Mucosa of gallbladder (tissue), 1 donor: ENCODE measurements at places on chromosomes 5 and 9. TPM values are rescaled to one million over a fixed set of nuclear protein-coding genes. Genes with fewer than 3 reads are reported as not detected.

DNA sequence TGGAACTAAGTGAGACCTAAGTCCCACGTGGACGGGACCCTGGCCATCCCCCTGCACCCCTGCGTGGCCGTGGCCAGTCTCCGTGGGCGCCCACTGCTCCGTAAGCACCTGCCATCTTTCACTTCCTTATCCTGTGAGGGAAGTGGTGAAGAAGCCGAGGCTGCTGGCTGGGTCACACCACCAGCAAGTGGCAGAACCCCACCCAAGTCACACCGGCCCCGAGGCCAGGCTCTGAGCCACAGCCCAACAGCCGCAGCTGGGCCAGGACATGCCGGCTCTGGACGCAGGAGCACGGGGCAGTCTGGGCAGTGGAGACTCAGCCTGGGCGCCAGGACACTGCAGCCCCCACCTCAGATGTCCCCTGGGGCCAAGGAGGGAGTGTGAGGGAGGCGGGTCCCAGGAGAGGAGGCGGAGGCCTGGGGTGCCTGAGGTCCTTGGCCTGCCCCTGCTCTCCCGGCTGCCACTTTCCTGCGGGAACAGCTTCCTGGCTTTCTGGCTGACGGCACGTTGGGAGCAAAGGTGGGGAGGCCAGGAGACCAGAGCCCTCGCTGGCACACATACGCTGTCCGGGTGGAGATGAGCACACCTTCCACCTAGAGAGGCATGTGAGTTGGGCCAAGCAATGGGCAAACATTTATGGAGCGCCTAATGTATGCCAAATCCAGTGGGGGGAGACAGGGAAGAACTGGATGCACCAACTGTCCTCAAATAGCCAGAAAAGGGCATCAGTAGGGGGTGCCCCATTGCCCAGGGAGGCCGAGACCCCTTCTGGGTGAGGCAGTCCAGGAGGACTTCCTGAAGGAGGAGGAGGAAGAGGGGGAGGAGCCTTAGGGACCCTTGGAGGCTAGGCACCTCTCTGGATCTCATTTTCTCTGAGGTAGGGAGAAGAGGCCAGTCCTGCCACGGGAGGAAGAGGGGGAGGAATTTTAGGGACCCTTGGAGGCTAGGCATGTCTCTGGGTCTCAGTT, 43.9 kb upstream of the EGFL7 start:
- no peak for DNase-seq

DNA sequence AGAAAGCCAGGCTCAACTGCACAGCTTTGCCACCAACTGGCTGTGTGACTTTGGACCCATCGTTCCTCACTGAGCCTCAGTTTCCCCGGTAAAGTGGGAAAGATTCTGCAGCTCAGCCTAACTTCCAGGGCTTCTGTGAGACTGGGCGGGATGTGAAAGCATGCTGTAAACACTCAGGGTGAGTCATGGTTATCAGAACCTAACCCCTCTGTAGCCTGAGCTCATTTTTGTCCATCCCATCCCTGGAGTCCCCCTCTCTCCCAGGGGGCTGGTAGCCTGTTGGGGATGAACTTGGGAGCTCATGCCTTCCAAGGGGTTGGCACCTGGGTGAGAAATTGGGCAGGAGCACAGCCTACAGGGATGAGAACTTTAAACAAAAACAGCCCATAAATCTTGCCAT, 2.3 kb downstream of the CCDC69 start:
- DNase-seq = no peak

CERCAM gene
- 23.7 TPM for total RNA-seq

DNA sequence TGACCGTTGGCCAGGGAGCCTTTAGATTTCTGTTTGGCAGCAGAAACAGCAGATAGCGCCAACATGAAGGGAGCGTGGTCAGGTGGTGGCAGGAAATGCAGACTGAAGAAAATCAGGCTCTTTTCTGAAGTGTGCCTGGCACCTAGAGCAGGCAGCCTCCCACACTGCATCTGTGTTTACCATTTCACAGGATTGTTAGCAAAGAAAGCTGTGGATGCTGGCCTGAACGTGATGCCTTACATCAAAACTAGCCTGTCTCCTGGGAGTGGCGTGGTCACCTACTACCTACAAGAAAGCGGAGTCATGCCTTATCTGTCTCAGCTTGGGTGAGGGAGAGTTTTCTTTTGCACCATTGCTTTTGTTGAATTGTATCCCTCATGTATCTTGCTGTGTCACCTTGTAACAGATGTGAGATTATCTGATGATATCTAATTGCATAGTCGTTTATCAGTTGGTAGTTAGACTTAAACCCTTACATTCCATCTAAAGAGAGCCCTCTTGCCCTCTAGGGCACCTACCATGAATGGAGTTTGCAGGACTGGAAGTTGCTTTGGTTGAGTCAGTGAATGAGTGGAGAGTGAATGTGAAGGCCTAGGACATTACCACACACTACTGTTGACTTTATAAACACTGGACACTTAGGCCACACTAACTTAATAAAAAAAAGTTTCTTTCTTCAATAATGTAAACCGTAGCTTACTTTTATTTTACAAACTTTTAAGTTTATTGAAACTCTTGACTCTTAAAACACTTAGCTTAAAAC, 42.8 kb downstream of the ACO1 start:
- DNase-seq = peak; percentile 49

GRCh38 chr5:72115296-72115695, 8.0 kb downstream of the MAP1B start:
- DNase-seq = no peak

PTGS1 gene
- total RNA-seq = 24.1 TPM

HAPLN1 gene
- 0.58 TPM for total RNA-seq

DNA sequence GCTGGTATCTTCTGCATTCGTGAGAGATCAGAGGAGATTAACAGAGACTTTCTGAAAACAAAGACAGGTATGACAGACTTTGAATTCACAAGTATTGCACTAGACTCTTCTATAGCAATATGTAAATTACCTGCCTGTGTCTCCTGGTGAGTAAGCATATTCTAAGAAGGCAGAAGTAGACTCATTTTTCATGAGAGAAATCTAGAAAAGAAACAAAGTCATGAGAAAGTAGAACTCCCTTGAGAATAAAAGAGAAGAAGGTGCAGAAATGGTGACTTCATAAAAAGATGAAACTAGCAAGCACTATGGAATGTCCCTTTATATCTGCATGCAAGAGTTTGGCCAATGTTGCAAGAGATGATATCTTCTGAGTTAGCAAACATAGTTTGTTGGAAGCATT, 419.8 kb downstream of the DMRT2 start:
- no peak for DNase-seq

GRCh38 chr9:124215956-124216355, 41.8 kb upstream of the NEK6 start:
- DNase-seq = no peak

GRCh38 chr5:151167022-151167421, 9.4 kb upstream of the ANXA6 start:
- no peak for DNase-seq

- peak; percentile 56 for DNase-seq
These were observed 269.8 kb downstream of the SYK start for GRCh38 chr9:91071184-91071990.

DNA sequence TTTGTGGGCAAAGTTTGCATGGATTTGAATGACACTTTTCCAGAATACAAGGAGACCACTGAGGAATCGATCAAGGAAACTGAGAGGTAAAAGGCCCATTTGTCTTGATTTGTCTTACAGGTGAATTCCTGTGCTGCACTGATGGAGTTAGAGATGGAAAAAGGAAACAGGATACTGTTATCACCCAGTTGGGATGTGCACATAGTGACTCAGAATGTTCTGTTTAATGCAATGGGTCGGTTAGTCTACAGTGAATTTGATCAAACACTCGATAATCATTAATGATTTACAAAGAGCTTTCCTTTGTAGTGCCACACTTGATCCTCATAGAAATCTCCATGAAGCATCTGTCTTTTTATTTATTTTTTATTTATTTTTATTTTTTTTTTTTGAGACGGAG, 64.7 kb downstream of the GDA start:
- DNase-seq = no peak
